ENCODE measurements at places on chromosomes 16 and 17.

- peaks cover 4% of the 10 kb centered on the region for H3K4me1 ChIP-seq
- H3K4me3 ChIP-seq: no peak overlapping the region
- peaks cover 2% of the 10 kb centered on the region for H3K36me3 ChIP-seq
Observed at GRCh38 chr17:57572062-57572461, 173.0 kb downstream of the CCDC182 start.

DNA sequence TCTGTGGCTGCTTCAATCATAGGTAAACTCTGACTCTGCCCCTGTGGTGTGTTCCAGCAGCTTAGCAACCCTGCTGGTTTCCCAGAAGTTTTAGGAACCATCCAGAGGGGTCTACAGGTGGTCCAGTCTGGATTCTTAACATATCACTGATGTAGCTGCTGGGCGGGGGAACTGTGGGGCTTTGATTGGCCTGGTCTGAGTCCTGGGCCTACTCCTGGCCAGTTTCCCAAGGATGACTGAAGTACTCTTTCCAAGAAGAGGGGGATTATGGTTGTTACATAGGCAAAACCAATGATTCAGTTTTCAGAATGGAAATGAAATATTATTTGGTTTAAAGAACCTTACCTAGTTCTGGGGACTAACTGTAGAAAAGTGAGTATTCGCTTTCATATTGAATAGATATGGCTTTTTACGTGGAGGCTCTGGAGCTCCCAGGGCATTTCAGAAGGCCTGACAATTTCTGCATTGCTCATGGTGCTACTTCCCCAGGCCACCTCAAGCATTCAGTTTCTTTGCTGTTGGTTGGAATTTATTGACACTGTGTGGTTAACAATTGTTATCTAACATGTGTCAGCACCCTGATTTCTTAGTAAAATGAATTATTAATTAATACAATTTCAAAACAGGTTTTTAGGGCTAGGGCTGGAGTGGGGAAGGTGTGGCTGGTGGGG is 38.4 kb downstream of the EPN2 start:
- H3K27ac ChIP-seq: no peak overlapping the region
- DNase-seq: no peak
- H3K36me3 ChIP-seq: peaks cover 7% of the 10 kb centered on the region
- no peak overlapping the region for H3K4me3 ChIP-seq

DNA sequence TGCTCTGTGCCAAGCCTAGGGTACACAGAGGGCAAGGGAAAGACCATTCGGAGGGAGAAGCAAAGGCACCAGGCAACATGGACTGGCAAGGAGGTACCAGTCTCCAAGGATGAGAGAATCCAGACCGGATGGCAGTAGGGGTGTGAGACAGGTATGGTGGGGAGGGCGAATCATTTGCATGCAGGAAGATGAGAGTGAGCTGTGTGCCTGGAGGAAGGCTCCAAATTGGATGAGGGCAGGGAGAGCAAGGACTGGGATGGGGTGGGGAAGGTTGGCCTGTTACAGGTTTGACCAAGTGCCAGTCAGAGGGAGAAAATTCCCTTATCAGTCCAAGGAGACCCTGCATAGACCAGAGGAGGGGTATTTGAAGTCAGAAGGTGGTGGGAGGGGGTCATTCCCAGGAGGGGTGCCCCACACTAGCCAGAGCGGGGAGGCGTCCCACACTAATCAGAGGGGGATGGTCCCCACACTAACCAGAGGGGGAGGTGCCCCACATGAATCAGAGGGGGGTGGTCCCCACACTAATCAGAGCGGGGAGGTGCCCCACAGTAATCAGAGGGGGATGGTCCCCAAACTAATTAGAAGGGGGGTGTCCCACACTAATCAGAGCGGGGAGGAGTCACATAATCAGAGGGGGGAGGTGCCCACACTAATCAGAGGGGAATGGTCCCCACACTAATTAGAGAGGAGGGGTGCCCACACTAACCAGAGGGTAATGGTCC is 737 bp downstream of the CANT1 start:
- H3K4me1 ChIP-seq: peaks cover 16% of the 10 kb centered on the region
- peak overlapping the region; percentile 90 for H3K4me3 ChIP-seq
- no peaks in the 10 kb centered on the region for H3K27me3 ChIP-seq
- H3K36me3 ChIP-seq: no peaks in the 10 kb centered on the region
- H3K27ac ChIP-seq: peak overlapping the region; percentile 95
- no peak for DNase-seq

DNA sequence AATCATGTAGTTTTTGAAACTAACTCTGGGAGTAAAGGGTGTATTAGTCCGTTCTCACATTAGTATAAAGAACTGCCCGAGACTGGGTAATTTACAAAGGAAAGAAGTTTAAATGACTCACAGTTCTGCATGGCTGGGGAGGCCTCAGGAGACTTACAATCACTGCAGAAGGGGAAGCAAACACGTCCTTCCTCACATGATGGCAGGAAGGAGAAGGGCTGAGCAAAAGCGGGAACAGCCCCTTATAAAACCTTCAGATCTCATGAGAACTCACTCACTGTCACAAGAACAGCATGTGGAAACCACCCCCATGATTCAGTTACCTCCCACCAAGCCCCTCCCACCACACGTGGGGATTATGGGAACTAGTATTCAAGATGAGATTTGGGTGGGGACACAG is 256.5 kb upstream of the TNRC6C start:
- H3K36me3 ChIP-seq: no peaks in the 10 kb centered on the region
- H3K27me3 ChIP-seq: peaks cover 29% of the 10 kb centered on the region
- H3K4me3 ChIP-seq: no peak overlapping the region
- no peak overlapping the region for H3K27ac ChIP-seq
- H3K4me1 ChIP-seq: no peaks in the 10 kb centered on the region

DNA sequence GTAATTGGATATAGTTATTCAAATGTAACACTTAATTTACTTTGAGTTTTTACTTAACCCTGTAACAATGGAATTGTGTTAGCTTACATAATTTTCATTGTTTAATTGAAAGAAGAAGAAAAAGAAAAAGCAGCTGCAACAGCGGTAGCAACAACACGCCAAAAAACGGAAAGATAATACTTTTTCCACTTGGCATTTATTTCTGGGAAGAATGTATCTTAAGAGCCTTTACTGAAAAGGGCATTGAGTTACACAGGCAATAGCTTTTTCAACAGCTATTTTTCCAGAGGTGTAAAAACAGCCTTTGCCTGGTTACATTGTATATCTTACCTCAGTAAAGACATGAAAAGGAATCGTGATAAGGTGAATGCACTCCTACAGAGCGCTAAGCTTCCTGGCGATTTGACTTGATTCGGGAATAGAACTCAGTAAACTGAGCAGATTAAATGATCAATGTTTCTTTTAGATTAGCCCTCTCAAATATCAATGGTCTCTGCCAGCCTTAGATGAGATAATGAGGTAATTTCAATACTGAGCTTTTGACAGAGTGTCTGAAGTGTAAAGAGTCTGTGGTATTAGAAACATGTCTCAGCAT is 311.3 kb downstream of the CDH13 start:
- H3K27me3 ChIP-seq: peaks cover 35% of the 10 kb centered on the region
- H3K4me1 ChIP-seq: peaks cover 10% of the 10 kb centered on the region
- peaks cover 2% of the 10 kb centered on the region for H3K36me3 ChIP-seq
- H3K4me3 ChIP-seq: no peak overlapping the region
- H3K27ac ChIP-seq: no peak overlapping the region

DNA sequence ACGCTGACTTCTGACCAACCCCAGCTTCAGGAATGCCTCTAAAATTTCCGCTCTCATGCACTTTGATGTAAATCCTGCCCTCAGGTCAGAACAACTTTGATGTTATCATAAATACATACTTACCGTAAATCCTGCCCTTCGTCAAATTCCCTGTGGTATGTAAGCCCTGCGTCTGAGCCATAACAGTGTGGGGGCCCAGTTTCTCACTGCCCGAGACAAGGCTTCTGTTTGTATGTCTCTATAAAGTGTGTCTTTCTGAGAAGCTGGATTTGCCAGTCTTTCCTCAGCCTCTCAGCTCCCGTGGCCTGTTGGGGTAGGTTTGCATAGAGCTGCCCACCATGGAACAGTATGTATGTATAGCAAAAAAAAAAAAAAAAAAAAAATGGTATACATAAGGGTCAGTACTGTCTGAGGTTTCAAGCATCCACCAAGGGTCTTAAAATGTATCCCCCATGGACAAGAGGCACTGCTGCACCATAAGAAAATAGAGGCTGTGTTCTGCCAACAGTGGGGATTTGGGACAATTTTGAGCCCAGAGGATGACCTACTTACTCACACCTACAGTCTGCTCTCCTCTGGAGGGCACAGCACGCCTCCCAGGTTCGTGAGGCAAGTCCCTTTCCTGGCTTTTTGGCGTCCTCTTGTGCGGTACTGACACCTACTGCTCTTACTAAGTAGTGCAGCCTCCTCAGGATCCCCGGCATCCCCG is 17.5 kb downstream of the PRMT7 start:
- no peak overlapping the region for H3K4me3 ChIP-seq
- H3K27ac ChIP-seq: peak overlapping the region; percentile 94
- no peaks in the 10 kb centered on the region for H3K27me3 ChIP-seq
- peaks cover 9% of the 10 kb centered on the region for H3K36me3 ChIP-seq

DNA sequence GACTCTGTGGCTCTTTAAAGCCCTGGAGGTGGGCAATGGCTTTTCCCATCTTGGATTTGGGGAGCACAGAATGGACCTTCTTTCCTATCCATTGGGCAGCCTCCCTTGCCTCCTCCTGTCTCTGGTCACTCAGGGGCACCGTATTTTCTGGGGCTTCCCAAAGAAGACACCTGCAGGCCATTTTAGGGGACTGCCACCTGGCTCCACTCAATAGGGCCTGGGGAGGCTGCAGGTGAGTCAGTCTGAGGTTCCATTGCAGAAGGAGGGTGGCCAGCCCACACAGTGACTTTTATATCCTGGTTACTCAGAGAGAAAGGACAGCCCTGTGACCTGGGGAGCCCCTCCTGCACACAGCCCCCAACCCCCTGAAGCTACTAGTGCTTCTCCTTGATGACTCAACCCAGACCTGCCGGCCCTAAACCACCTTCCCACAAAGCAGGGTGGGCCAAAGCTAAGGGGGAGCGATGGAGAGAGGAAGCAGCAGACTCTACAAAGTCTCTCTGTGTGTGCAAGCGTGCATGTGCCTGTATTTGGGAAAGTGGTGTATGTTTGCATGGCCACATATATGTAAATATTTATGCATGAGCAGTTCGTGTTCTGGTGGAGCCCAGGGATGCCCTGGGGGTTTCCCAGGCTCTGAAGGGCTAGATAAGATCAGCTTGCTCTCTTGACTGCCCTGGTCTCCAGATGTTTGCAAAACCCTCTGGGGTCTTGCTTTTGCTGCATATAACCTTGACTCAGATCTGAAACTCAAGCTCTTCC is 5.0 kb downstream of the CX3CL1 start:
- H3K27ac ChIP-seq: no peak overlapping the region
- peaks cover 18% of the 10 kb centered on the region for H3K4me1 ChIP-seq
- no peak for DNase-seq
- H3K36me3 ChIP-seq: no peaks in the 10 kb centered on the region
- no peaks in the 10 kb centered on the region for H3K27me3 ChIP-seq
- no peak overlapping the region for H3K4me3 ChIP-seq

DNA sequence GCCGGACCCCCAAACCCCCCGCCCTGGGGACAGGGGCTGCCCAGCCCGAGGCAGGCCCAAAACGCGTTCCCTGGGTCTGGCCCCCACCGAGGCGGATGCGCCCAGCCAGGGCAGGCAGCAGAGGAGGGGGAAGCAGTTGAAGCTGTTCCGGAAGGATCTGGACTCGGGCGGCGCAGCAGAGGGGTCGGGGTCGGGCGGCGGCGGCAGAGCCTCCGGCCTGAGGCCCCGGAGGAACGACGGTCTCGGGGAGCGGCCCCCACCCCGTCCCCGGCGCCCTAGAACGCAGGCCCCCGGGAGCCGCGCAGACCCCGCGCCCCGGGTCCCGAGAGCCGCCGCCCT is 22.9 kb upstream of the ZFPM1 start:
- H3K4me3 ChIP-seq: no peak overlapping the region
- no peaks in the 10 kb centered on the region for H3K36me3 ChIP-seq
- H3K27ac ChIP-seq: no peak overlapping the region
- H3K4me1 ChIP-seq: no peaks in the 10 kb centered on the region
- peaks cover 12% of the 10 kb centered on the region for H3K27me3 ChIP-seq
- no peak for DNase-seq

DNA sequence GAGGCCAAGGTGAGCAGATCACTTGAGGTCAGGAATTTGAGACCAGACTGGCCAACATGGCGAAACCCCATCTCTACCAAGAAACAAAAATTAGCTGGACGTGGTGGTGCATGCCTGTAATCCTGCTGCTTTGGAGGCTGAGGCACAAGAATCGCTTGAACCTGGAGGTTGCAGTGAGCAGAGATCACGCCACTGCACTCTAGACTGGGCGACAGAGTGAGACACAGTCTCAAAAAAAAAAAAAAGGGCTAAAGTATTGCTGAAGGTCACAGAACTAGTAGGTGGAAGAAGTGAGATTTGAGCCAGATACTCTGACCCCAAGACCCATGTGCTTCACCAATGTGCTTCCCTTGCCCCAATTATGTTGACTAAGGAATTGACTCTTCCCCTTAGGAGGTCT is 112.0 kb downstream of the NPIPB5 start:
- DNase-seq: no peak
- no peaks in the 10 kb centered on the region for H3K27me3 ChIP-seq
- no peak overlapping the region for H3K27ac ChIP-seq
- no peaks in the 10 kb centered on the region for H3K36me3 ChIP-seq
- H3K4me3 ChIP-seq: no peak overlapping the region

- no peaks in the 10 kb centered on the region for H3K36me3 ChIP-seq
- peak; percentile 62 for DNase-seq
Observed at GRCh38 chr17:74368341-74369081, 1.2 kb downstream of the GPR142 start.

- no peaks in the 10 kb centered on the region for H3K27me3 ChIP-seq
- no peak for DNase-seq
- no peak overlapping the region for H3K27ac ChIP-seq
- peaks cover 12% of the 10 kb centered on the region for H3K36me3 ChIP-seq
- no peaks in the 10 kb centered on the region for H3K4me1 ChIP-seq
- no peak overlapping the region for H3K4me3 ChIP-seq
Observed at GRCh38 chr17:10635290-10635689, 21.8 kb downstream of the MYH3 start.

DNA sequence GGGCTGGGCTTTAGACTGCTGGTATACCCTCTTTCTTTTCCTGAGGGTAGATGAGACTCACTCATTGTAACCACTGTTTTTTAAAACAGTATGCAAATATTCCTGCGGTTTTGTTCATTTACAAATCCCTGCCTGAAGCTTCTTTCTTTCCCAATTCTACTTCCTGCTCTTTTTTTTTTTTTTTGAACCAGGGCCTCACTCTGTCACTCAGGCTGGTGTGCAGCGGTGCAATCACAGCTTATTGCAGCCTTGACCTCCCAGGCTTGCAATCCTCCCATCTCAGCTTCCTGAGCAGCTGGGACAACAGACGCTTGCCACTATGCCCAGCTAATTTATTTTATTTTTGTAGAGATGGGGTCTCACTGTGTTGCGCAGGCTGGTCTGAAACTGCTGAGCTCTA is 8.0 kb upstream of the SULT1A1 start:
- H3K36me3 ChIP-seq: no peaks in the 10 kb centered on the region
- peaks cover 14% of the 10 kb centered on the region for H3K4me1 ChIP-seq
- H3K27ac ChIP-seq: no peak overlapping the region
- no peak overlapping the region for H3K4me3 ChIP-seq
- H3K27me3 ChIP-seq: no peaks in the 10 kb centered on the region

DNA sequence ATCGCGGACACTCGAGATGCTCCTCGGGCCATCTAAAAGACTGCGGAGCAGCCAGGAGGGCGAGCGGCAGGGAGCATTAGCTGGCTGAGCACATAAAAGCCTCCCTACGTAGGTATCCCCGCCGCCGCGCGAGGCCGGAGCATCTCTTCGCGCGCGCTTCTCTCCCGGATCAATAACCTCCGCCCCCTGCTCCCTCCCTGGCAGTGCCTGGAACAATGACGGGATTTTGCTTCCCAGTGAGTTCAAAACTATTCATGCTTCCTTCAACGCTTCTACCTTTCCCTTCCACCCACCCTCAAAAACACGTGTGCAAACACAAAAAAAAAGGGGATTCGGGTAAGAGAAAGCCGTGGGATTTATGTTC is 984 bp downstream of the CENPV start:
- peak; percentile 65 for DNase-seq
- H3K27me3 ChIP-seq: no peaks in the 10 kb centered on the region
- peak overlapping the region; percentile 95 for H3K4me3 ChIP-seq
- peaks cover 12% of the 10 kb centered on the region for H3K4me1 ChIP-seq
